Panc1 (cell line): ENCODE measurements at places on chromosomes 12 and 14. TPM values are rescaled to one million over a fixed set of nuclear protein-coding genes. Genes with fewer than 3 reads are reported as not detected.
A peak's percentile ranks its signal among the peaks of the same experiment; 100 is the strongest.

NANOG gene
- total RNA-seq: 0.62 TPM

HOXC5 gene
- total RNA-seq: 5.0 TPM

- H3K4me3 ChIP-seq: no peak overlapping the region
- DNase-seq: no peak
- no peaks in the 10 kb centered on the region for H3K4me1 ChIP-seq
- H3K27ac ChIP-seq: no peak overlapping the region
- no peaks in the 10 kb centered on the region for H3K27me3 ChIP-seq
Observed at GRCh38 chr14:84410344-84410743, 1119.6 kb upstream of the FLRT2 start.

DNA sequence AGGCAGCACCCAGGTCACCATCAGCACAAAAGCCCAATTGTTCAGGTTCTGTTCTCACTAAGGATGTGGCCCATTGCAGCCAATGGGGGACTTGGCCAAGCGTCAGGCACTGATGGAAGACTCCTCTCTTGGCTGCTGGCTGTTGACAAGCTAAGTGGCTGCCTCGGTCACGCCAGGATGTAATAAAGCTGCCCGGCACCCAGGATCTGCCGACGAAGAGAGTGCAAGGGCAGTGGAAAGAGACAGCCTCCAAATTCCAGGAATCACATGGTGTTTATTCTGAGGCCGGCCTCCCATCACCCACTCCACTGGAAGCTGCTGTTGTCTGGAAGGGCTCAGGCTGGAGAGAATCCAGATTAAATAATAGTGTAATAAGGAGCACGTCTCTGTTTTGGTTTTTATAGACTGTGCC, 451.8 kb upstream of the TBX3 start:
- no peak overlapping the region for H3K27ac ChIP-seq
- H3K4me3 ChIP-seq: no peak overlapping the region
- no peaks in the 10 kb centered on the region for H3K27me3 ChIP-seq
- no peaks in the 10 kb centered on the region for H3K4me1 ChIP-seq
- H3K36me3 ChIP-seq: no peaks in the 10 kb centered on the region

GRCh38 chr14:57884175-57884574, 18.3 kb upstream of the SLC35F4 start:
- no peaks in the 10 kb centered on the region for H3K36me3 ChIP-seq
- no peaks in the 10 kb centered on the region for H3K4me1 ChIP-seq
- H3K27me3 ChIP-seq: no peaks in the 10 kb centered on the region
- DNase-seq: no peak

DNA sequence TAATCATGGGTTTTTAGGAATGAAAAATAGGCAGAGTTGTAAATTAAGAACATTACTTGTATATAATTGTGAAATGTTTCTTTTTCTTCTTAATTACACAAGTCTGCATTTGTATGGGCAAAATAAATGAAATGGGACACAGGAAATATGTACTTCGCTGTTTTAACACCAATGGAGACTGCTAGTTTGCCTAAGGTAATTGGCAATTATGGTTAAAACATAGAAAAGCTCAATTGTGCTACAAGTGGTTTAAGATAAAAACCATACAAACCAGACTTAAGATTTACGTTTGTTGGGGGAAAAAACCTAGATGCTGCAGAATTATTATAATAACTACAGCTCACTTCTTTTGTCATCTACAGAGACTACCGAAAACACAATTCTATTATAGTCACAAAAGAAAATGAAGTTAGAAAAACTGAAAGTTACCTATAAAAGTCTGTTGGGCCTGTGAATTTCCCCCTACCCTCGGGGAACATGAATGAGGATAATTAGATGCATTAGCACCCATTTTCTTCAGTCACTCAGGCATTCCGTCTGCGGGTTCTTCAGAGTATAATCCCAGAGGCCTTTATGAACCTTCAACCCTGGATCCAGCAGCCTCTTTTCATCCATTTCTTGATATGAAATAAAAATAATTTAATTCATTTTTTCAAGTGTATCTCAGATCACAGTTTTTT, 37.2 kb downstream of the BTBD7 start:
- no peaks in the 10 kb centered on the region; the same call in 1 of the 2 replicates for H3K4me1 ChIP-seq
- H3K27ac ChIP-seq: no peak overlapping the region
- H3K36me3 ChIP-seq: no peaks in the 10 kb centered on the region
- no peak overlapping the region for H3K4me3 ChIP-seq

DNA sequence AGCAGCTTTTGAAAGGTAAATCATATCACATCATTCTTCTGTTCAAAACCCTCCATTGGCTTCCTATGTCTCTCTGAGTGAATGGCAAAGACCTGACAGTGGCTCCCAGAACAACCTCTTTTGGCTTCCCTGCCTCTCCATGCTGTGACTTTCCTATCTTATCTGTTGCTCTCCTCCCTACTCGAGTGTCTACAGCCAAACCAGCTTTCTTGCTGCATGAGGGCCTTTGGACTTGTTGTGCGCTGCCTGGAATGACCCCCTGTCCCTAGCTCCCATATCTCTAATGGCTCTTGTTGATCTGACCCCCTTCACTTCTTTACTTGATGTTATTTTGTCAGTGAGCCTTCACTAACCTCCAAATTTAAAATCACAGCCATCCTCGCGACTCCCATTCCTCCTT, 2.5 kb downstream of the SYNE2 start:
- H3K27me3 ChIP-seq: no peaks in the 10 kb centered on the region
- no peaks in the 10 kb centered on the region; the same call in 1 of the 2 replicates for H3K4me1 ChIP-seq
- H3K4me3 ChIP-seq: no peak overlapping the region
- no peak overlapping the region for H3K27ac ChIP-seq

C12orf54 gene
- total RNA-seq: not detected

HNF1A gene
- 0.26 TPM for total RNA-seq

NTS gene
- 1.5 TPM for total RNA-seq

- H3K4me3 ChIP-seq: no peak overlapping the region
- no peaks in the 10 kb centered on the region; the same call in 1 of the 2 replicates for H3K4me1 ChIP-seq
- no peaks in the 10 kb centered on the region for H3K27me3 ChIP-seq
Observed at GRCh38 chr14:24177041-24177825, 5.4 kb downstream of the REC8 start.

GRCh38 chr14:72567226-72567625, 326.7 kb downstream of the DPF3 start:
- no peaks in the 10 kb centered on the region for H3K36me3 ChIP-seq
- H3K4me1 ChIP-seq: no peaks in the 10 kb centered on the region
- no peak for DNase-seq
- H3K27ac ChIP-seq: no peak overlapping the region

SART3 gene
- 55.9 TPM for total RNA-seq

- no peaks in the 10 kb centered on the region for H3K4me1 ChIP-seq
- H3K27ac ChIP-seq: no peak overlapping the region
- H3K4me3 ChIP-seq: no peak overlapping the region
- H3K36me3 ChIP-seq: peaks cover 40% of the 10 kb centered on the region
- DNase-seq: no peak
- no peaks in the 10 kb centered on the region for H3K27me3 ChIP-seq
Observed at GRCh38 chr14:45118594-45118993, 15.7 kb downstream of the FKBP3 start.

- H3K27me3 ChIP-seq: peaks cover 34% of the 10 kb centered on the region
- H3K4me3 ChIP-seq: peak overlapping the region; percentile 42
- H3K36me3 ChIP-seq: no peaks in the 10 kb centered on the region; the same call in 1 of the 2 replicates
- no peak for DNase-seq
- no peak overlapping the region for H3K27ac ChIP-seq
Observed at GRCh38 chr12:94149119-94149780, 873 bp downstream of the PLXNC1 start.

DNA sequence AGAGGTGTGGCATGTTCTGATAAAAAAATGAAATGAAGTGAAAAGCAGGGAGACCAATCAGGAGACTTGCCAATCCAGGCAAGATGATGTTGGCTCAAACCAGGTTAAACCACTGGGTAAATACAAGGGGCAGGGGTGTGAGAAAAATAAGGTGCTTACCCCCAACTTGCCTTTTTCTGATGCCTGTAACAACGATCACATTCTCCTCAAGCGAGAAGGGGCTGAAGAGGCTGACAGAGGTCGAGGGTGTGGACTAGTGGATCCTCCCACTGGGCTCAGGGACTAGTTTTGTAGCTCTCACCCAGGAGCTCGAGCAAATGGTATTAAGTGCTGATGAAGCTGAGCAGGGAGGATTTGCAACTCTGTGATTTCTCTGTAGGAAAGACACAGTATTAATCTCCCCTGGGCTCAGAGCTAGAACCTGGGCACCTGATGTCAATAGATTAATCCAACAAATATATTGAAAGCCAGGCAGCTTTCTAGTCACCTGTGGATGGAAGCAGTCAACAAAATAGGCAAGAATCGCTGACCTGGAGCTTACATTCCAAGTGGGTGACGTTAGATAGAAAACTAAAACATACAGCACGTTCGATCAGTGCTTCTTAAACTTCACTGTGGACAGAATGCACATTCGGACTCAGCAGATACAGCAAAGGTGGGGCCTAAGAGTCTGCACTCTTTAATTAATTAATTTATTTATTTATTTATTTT, 15.2 kb upstream of the EAPP start:
- H3K36me3 ChIP-seq: no peaks in the 10 kb centered on the region
- H3K27ac ChIP-seq: peak overlapping the region; percentile 54
- peak overlapping the region; percentile 44 for H3K4me3 ChIP-seq
- DNase-seq: peak; percentile 42
- peaks cover 5% of the 10 kb centered on the region; the same call in 1 of the 2 replicates for H3K4me1 ChIP-seq
- H3K27me3 ChIP-seq: no peaks in the 10 kb centered on the region

- H3K4me3 ChIP-seq: no peak overlapping the region
- peaks cover 8% of the 10 kb centered on the region; the same call in 1 of the 2 replicates for H3K36me3 ChIP-seq
- DNase-seq: no peak
- no peak overlapping the region for H3K27ac ChIP-seq
- H3K27me3 ChIP-seq: no peaks in the 10 kb centered on the region
Observed at GRCh38 chr12:108820707-108821406, 36.5 kb downstream of the SSH1 start.

EIF2S3B gene
- total RNA-seq: 0.28 TPM

DNA sequence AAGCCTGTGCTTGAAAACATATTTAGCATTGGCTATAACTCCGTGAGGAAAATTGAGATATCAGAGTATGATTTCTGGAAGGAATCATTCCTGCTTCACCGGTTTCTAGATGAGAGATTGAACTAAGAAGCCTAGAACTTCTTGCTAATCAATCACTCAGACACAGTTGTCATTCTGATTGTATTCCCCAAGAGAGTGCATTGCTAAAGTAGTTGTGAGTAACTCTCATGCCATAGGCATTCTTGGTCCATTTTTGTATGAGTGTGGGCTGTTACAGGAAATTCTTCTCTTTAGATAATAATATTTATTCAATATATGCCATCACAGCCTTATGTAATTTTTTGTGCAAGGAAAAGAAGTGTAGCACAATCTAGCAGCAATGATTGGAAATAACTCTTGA, 893.3 kb upstream of the MDGA2 start:
- H3K4me3 ChIP-seq: no peak overlapping the region
- H3K4me1 ChIP-seq: no peaks in the 10 kb centered on the region
- no peak for DNase-seq
- H3K27me3 ChIP-seq: no peaks in the 10 kb centered on the region
- H3K36me3 ChIP-seq: no peaks in the 10 kb centered on the region

DNA sequence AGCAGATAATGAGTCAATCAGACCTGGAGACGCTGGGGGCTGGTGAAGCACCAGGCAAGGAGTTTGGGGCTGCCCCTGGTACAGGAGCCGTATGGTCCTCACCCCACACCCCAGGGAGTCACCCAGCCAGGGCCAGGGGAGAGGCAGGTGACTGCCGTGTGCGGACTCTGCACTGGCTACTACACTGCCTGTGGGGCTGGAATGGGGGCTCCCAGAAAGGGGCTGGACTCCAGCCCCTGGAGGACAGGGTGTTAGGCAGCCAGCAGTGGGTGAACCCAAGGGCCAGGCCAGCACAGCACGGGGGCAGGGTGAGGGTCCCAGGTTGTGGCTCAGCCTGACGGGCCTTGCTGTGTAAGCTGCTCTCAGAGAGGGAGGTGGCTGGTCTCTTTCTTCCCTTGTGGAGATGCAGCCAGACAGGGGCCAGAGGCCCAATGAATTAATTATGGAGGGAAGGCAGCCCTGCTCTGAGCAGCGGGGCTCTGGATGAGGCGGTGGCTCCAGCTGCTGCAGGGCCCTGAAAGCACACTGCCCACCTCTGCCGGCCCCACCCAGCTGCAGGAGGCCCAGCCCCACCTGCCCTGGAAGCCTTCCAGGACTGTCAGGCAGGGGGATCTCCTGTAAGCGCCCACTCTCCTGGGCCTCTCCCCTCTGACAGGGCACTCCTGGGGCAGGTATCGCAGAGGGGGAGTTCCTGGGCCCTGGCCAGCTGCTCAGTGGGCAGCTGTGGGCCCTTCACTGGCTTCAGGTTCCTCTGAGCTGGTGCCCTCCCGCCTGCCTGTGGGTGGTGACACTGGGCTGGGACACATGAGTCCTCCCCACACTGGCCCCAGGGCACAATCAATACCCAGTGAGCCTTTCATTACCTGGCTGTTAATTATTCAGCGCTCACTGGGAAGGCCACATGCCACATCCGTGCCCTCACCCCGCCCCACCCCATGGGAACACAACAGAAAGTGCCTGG, 142.5 kb upstream of the C14orf180 start:
- no peak overlapping the region for H3K4me3 ChIP-seq
- H3K36me3 ChIP-seq: no peaks in the 10 kb centered on the region
- no peaks in the 10 kb centered on the region for H3K4me1 ChIP-seq
- no peak overlapping the region for H3K27ac ChIP-seq
- DNase-seq: no peak

GRCh38 chr12:103964805-103965204, 867 bp upstream of the TDG start:
- peaks cover 7% of the 10 kb centered on the region for H3K36me3 ChIP-seq
- peaks cover 21% of the 10 kb centered on the region for H3K4me1 ChIP-seq
- peak overlapping the region; percentile 99 for H3K27ac ChIP-seq
- no peak for DNase-seq

MYO1H gene
- total RNA-seq: not detected

DNA sequence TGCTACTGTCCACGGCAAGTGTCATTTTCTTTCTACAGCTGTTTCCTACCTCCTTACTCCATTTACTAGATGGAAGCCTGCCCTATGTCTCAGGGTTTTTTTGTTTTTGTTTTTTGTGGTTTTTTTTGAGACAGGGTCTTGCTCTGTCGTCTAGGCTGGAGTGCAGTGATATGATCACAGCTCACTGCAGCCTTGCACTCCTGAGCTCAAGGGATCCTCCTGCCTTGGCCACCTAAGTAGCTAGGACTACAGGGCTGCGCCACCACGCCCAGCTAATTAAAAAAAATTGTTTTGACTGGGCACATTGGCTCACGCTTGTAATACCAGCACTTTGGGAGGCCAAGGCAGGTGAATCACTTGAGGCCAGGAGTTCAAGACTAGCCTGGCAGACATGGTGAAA, 14.7 kb downstream of the TUBA1A start:
- H3K27ac ChIP-seq: no peak overlapping the region
- no peaks in the 10 kb centered on the region for H3K27me3 ChIP-seq
- H3K36me3 ChIP-seq: no peaks in the 10 kb centered on the region
- H3K4me1 ChIP-seq: no peaks in the 10 kb centered on the region

CCDC175 gene
- not detected for total RNA-seq

PIWIL1 gene
- total RNA-seq: not detected

DNA sequence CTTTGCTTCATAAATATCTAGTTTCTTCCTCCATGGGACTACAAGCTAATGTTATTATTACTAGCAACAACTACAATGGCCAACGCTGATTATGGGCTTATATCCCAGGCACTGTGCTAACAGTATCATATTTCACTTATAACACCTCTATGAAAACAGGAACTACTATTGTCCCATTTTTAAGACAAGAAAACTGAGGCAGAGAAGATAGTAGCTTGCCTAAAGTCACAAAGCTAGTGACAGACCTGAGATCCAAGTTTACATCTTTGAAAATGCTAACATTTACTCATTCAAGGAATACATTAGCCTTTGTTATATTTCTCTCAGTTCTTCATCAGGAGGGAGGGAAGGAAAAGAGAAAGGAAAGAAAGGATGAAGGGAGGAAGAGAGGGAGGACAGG, 32.8 kb downstream of the GIT2 start:
- peaks cover 3% of the 10 kb centered on the region; the same call in 1 of the 2 replicates for H3K36me3 ChIP-seq
- no peaks in the 10 kb centered on the region for H3K4me1 ChIP-seq
- no peak for DNase-seq

MANSC1 gene
- 10.0 TPM for total RNA-seq
